ENCODE measurements at places on chromosomes 3 and 15.

GRCh38 chr3:172449466-172450149 is 1.4 kb upstream of the GHSR start:
- DNase-seq = peak; percentile 68

- no peak for DNase-seq
These were observed 176.7 kb upstream of the CADPS start for GRCh38 chr3:63051920-63052319.

DNA sequence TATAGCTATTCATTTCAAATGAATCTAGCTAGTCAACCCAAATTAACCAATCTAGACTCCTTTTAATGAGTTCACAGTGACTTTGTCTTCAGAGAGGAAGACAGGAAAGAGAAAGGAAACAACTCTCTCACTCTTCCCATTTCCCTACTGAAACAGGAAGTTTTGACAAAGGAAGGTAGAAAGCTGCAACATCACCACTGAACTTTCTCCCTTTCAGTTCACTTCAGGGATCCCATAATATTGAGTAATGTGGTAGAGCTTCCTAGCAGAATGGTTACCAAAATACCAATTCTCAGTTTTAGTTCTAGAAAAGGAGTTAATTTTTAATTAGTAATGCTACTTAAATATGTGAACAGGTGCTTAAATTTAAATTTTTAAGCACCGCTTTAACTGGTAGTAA is 7.5 kb downstream of the VPS13C start:
- no peak for DNase-seq

DNA sequence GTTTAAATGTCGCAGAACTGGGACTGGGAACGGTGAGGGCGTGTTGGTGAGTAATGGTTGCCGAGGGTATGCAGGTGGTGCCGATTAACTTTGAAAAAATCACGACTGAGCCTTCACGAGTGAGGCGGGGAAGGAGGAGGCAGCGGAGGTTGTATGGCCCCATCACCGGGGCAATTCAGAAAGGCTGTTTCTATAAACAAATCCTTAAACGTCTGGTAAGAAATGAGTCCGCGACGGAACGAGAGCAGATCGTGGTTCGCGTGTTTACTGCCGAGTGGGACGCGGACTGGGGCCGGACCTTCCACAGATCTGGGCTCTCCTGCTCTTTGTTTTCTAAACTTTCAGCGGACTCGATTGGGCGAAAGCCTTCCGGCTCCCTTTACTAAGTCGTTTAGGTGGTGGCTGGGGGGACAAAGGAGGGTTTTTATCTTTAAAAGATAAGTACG is 2.7 kb downstream of the IGF1R start:
- DNase-seq = no peak

DNA sequence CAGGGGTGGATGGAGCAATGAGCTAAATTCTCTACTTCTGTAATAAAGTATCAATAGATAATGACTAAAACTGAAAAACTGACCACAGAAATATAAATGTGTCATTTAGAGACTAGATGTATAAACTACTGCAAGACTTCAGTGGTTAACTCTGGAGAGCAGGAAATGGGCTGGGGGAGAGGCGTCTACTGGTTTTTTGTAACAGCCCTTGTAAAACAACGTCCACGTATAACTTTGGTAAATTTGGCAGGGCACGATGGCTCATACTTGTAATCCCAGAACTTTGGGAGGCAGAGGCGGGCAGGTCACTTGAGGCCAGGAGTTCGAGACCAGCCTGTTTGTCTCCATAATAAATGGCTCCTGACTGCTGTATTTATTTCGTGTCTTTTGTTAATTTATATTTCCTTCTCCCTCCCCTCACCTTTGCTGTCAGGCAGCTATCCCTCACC is 12.5 kb downstream of the RAB27A start:
- DNase-seq = no peak

DNA sequence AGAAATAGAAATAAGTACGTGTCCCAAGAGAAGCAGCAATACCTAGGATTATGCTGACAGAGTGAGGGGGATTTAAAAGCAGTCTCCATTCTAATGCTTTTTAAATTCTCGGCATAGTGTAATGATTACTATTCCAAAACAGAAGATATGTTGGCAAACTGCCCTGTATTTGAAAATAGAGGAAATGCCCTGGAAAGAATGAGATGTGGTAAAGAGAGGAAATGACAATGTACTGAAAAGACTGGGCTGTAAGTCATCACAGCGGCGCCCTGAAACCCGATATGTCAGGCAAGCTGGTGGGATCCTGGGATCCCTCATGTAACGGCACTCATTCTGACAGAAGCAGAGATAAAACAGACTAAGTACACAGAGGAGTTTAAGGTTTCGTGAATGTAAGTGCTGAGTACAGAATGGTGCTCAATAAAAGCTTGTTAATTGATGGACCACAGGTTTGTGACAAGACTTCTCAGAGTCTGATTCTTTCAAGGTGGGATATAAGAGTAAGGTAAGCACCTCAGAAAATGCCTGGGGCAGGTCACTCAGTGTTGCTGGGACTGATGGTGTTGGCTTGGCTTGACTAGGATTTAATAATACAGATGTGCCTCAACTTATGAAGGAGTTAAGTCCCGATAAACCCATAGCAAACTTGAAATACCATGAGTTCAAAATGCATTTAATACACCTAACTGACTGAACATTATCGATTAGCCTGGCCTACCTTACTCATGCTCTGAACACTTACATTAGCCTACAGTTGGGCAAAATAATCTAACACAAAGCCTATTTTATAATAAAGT is 91.4 kb downstream of the NFKBIZ start:
- DNase-seq = no peak

GRCh38 chr15:61685534-61685933 is 374.7 kb downstream of the VPS13C start:
- no peak for DNase-seq

- no peak for DNase-seq
These were observed 9.3 kb upstream of the TM4SF18 start for GRCh38 chr3:149342413-149343380.

DNA sequence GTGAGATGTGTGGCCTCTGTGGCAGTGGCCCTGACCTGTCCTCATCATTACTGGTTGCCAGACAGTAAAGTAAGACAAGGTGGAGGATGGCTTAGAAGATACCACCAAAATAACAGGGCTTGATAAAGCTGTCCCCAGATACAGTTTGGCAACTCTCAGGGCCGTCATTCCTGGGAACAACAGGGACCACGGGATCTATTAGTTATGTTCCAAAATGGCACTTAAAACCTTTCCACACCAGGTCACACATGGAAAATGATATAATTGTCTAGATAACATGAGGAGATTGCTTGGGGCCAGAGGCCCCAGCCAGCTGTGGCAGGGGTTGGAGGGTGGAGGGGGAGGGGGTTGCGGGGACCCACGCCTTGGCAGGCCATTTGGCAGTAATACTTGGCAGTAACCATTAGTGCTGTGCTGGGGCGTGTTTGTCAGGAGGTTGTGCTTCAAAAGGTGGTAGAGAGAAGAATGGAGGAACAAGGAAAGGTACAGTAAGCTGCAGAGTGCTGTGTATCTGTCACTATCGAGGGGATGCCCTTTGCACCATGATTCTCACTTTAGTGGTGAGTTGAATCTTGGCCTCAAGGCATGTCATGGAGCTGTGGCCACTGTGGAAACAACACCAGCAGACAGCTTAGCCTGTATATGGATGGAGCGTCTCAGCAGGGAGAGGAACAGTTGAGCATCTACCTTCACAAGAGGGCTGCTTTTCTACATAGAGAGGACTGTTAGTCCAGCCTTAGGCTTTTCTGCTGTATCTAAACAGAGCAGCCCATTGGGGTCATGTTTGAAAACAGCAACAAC is 14.0 kb downstream of the PLCL2 start:
- DNase-seq = no peak

- DNase-seq = no peak
These were observed 87.7 kb downstream of the MEGF11 start for GRCh38 chr15:66165856-66166255.

- DNase-seq = no peak
These were observed 101.8 kb downstream of the RPLP1 start for GRCh38 chr15:69554279-69554961.

DNA sequence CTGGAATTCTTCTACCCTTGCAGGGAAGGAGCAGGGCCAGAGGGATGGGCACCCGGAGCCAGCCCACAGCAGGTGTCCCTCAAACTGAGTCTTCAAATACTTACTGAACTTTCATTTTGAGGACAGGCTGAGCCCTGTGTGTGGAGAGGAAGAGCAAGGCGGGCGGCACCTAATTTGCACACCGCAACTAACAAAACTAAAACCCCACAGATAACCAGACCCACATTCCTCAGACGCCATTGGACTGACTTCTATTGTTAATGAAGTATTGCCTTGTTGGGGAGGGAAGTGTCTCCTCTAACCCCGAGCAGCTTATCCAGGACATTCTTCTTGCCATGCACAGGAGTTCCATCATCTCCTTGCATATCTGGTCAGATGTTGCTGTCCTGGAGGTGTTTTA is 105.2 kb upstream of the NR2E3 start:
- no peak for DNase-seq

DNA sequence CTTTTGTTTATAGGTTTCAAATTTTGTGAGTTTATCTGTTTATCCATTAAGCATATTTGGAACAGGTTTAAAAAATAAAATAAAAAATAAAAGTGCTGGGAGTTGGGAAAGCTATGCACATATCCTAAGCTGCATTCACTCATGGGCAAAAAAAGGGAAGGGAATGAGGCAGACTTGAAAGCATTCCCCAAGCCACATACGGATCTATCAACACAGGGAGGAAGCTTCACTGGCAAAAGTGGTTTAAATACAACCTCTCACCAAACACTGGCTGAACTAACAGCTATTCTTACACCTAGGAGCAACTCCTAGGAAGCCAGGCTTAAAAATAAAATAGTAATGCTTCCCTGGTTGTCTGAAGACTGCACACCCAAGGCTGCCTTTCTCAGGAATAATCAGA is 101.2 kb downstream of the PCCB start:
- no peak for DNase-seq

DNA sequence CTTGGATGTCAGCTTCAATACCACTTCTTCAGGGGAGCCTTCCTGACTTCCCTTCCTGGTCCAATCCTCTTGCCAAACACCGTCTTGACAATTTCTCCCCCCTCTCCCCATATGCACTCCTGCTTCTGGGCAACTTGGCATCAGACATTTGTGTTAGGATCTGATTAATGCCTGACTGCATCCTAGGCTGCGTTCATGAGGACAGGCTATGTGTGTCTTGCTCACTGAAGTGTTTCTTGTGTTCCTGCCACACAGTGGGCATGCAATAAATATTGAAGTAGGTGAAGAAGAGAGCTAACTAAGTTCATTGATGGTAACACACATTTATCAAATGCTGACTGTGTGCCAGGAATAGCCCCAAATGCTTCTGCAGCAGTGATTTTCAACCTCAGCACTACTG is 36.4 kb upstream of the WNT5A start:
- no peak for DNase-seq

GRCh38 chr3:110164632-110165369 is 827.5 kb upstream of the DPPA4 start:
- DNase-seq = no peak

- no peak for DNase-seq
These were observed 242.3 kb upstream of the ROBO1 start for GRCh38 chr3:80010021-80010571.

- no peak for DNase-seq
These were observed 113.2 kb downstream of the DGKG start for GRCh38 chr3:186248850-186249249.

- no peak for DNase-seq
These were observed 5.3 kb downstream of the SNX22 start for GRCh38 chr15:64156652-64157331.

DNA sequence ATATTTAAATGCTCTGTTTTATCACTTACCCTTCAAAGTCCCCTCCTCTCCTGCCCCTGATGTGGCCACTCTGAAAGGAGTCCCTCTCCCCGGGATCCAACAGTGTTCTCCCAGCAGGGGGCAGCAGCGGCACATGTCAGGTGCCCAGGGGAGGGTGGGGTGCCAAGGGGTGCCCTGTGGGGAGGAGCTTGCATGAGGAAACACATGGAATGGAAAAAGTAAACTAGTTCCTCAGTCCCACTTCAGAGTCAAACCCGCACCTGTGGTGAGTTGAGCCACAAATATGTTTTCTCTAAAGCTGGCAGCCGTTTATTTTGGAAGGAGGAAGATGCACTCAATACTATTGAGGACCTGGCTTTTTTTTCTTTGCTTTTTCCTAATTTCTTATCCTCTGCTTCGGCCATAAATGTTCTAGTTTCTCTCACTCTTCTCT is 30.1 kb upstream of the NRROS start:
- peak; percentile 84 for DNase-seq

DNA sequence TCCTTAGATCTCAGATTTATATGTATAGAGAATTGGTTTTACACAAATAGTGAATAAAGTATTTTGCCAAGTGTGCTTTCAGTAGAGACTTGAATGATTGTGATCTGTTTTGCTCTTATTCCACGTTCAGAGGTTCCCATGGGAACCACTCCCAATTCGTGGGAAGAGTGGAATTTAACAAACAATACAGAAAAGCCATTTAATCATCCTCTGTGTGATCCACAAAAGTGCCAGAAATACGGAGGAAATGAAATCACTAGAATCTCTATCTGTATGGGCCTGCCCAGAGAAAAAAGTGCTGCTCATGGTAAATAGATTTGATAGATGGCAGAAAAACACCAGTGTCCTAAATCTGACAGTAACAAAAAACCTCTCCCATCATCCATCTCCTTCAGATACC is 56.0 kb downstream of the CNTN4 start:
- DNase-seq = no peak

DNA sequence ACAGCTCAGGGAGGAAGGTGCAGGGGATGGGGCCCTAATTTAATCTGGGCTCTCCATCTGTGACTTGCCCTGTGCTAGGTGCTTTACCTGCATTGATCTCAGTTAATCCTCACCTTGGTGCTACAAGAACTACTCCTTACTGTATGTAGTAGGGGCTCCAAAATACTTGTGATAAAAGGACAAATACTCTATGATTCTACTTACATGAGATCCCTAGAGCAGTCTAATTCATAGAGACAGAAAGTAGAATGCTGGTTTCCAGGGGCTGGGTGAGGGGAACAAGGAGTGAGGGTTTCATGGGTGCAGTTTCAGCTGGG is 67.2 kb downstream of the SLC6A1 start:
- DNase-seq = no peak

DNA sequence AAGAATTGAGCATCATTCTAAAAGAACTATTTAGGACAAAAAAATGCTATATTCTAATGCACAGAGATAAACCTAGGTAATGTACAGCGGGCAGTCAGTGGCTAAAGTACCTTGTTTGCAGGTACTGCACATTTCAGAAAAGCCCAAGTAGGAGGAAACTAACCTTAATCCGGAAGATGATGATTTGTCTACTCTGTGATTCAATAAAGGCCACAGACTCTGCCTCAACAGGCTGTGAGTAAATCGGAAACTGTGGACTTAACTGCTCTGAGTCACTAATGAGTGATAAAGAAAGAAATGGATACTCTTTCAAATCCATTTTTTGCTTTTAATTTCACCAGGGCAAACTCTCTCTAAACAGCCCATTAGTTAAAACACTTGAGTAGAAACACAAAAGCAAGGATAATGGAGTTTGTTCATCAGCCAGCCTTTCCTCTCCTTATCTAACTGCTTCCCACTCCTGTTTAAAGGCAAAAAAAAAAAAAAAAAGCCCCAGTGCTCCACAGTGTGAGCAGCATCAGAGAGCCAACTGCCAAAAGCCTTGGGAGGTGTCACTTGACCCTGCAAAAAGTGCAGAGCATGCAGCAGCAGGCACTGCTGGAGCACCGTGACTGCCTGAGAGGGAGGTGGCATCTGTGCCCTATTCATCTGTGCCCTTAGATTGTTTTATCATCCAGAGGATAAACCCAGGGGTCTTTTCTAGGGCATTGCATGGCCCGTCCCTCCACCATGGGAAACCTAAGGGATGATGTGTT is 187.7 kb downstream of the SATB1 start:
- no peak for DNase-seq

GRCh38 chr3:8816106-8816505 is 46.7 kb upstream of the OXTR start:
- no peak for DNase-seq

- no peak for DNase-seq
These were observed 12.1 kb upstream of the RAD18 start for GRCh38 chr3:8975081-8976020.

All from left forelimb (tissue), 1 donor.